ENCODE measurements at places on chromosomes 1 and 21.

DNA sequence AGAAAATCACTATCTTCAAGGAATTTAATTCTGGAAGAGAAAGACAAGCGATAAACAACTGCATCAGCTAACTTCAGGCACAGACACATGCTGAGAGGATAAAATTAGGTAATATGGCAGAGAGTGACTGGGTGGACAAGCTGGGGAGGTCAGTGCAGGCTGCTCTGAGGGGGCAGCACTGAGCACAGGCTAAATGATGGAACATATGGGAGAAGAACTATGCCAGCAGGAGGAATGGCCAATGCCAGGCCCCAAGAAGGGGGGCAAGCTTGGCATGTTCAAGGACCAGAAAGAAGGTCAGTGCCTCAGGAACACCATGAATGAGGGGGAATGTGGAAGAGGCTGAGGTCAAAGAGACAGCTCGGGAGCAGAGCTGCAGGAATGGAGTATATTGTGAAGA is 190.7 kb upstream of the MAP1LC3C start:
- no peak for DNase-seq

DNA sequence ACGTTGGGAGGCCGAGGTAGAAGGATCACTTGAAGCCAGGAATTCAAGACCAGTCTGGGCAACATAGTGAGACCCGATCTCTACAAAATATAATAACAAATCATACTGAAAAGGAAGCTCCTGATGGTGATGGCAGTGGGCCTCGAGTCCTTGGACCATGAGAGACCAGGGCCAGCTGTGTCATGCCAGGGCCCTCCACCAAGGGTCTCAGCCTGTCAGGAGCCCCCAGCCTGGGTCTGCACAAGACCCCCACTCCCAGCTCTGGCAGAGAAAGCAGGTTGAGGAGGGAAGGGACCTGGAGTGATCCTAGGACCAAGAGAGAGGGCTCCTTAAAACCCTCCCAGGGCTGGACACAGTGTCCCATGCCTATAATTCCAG is 6.7 kb upstream of the CTRC start:
- no peak for DNase-seq

GRCh38 chr1:245770156-245770555 is 615.4 kb downstream of the KIF26B start:
- DNase-seq = no peak

DNA sequence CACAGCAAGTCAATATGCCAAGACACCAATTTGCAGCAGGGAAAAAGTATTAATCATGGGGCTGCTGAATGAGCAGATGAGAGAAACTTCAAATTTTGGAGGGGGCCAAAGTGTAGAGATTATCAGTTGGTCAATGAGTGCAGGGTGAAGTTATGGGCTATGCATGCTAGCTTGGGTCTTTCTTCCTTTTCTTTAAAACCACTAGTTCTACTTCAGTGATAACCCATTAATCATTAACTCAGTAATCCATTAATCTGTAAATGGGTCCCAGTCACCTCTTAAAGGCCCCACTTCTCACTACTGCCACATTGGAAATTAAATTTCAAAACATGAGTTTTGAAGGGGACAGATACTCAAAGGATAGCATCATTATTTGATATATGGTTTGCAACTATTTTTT is 688.6 kb upstream of the ADGRL4 start:
- no peak for DNase-seq

DNA sequence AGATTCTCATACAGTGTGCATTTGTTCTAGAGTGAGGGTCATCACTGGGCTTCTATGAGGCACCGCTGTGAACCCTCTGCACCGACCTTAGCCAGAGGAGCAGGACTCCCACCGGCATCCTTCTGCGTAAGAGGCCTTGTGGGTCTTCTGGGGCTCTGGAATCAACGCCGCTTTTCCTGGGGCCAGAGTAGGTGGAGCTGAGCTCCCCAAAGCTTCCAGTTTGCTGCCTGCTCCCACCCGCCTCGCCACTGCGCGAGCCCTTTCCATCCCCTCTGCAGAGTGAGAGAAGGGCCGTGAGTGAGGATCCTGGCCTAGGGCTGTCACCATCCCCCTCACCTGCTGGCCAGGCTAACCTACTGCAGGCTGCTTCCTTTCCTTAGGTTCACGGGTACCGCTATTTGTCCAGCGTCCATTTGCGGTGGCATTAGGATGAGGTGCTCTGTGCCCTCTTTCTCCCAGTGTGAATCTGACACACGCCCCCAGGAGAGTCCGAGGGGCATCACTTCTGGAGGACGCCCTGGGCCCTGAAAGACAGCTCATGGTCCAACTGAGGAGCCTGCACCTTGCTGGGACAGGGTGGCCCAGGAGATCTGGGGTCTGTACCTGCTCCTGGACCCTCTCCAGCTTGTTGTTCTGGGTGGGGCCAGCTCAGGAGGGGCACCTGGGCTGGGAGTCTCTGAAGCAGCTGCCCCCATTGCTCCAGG is 36.2 kb downstream of the UMODL1 start:
- DNase-seq = no peak

GRCh38 chr1:107862064-107862463 is 102.9 kb downstream of the VAV3 start:
- DNase-seq = no peak

- DNase-seq = no peak
Observed at GRCh38 chr1:39115271-39116110, 89.0 kb upstream of the MACF1 start.

GRCh38 chr1:38027201-38028104 is 14.9 kb downstream of the UTP11 start:
- DNase-seq = no peak

GRCh38 chr1:180842052-180842451 is 70.6 kb upstream of the KIAA1614 start:
- no peak for DNase-seq

- DNase-seq = no peak
Observed at GRCh38 chr1:209172286-209172685, 411.2 kb upstream of the CAMK1G start.

GRCh38 chr1:7437608-7438395 is 333.3 kb upstream of the VAMP3 start:
- DNase-seq = no peak

- DNase-seq = no peak
Observed at GRCh38 chr1:24411963-24412362, 1.6 kb downstream of the STPG1 start.

GRCh38 chr21:34824314-34824713 is 155.5 kb downstream of the CLIC6 start:
- no peak for DNase-seq

DNA sequence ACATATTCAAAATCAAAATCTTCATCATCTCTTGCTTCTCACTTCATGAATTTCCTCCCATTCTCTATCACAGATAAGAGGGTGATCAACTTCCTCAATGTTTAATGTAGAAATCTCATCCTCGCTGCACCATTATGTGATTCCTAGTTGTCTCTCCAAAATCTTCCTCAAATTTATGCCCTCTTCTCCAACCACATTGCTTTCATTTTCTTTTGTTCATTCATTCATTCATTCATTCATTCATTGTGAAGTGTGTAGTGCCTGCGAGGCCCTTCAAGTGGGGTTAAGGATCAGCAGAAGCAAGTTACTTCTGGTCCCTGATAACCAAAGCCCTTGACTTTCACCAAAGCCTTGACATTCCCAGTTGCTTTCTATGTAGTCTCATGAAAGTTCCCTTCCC is 33.5 kb upstream of the HIVEP3 start:
- DNase-seq = no peak

DNA sequence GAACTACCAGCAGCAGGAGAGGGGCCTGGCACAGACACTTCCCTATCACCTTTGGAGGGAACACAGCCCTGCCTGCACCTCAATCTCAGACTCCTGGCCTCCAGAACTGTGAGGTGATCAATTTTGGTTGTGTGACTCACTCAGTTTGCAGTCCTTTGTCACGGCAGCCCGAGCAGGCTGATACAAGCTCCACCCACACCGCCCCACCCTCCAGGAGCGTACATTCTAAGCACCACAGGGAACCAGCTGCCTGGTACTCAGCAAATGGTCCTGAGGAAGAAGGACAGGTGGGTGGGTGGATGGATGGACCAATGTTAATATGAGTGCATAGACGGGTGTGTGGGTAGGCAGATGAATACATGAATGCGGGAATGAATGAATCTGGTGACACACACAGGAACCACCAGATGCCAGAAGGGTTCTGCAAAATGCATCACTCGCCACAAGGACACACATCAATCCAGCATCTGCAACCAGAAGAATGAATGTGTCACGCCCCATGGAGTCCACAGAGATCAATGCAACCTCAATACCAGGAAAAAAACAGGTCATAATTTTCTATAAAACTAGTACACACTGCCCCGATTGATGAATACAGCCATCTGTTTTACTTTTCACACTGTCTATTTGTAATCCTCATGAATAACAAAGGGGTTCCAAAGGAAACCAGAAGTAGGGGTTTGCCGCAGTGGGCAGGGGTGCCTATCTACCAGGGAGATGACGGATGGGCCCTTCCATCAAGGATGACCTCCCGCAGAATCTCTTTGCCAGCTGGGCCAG is 284.5 kb downstream of the NPHP4 start:
- DNase-seq = no peak

GRCh38 chr1:78060857-78061563 is 15.2 kb downstream of the GIPC2 start:
- DNase-seq = no peak

- DNase-seq = no peak
Observed at GRCh38 chr1:234258071-234258470, 115.2 kb upstream of the COA6 start.

GRCh38 chr1:174940646-174941175 is 59.0 kb upstream of the CACYBP start:
- DNase-seq = no peak

GRCh38 chr1:182888736-182889531 is 49.8 kb downstream of the DHX9 start:
- no peak for DNase-seq
